ENCODE measurements at places on chromosomes 11 and 22. TPM values are rescaled to one million over a fixed set of nuclear protein-coding genes. Genes with fewer than 3 reads are reported as not detected.

- no peak for DNase-seq
These were observed 14.1 kb downstream of the FRMD8 start for GRCh38 chr11:65400307-65401072.

GLYATL1 gene
- polyA plus RNA-seq: 4.7 TPM

DNA sequence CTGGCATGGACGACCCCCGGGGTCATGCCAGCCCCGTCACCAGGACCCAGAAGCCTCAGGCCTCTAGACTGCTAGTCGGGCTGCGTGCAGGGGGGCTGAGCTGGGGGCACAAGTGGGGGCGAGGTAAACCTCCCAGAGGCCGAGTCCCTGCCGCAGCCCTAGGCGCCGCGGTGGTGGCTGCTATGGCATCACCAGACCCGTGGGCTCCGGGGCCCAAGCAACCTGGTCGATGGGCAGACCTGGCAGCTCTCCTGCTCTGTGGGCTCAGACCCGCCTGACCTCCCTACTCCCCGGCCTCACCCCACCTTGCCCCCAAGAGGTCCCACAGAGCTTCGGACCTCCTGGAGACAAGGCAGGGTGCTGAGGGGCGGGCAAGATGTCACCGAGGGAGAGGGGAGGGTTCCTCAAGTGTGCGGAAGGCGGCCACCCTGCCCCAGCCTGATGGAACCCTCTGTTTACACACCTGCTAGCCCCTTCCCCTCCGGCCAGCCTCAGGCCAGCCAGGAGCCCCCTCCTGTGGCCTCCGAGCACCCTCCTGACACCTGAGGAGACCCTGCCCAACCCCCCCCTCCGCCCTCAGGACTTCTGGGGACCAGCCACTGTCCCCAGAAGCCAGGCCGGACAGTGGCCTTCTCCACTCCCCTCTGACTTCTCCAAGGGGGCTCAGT is 9.4 kb downstream of the IGF2 start:
- DNase-seq: no peak

- no peak for DNase-seq
These were observed 16.6 kb upstream of the ARHGAP8 start for GRCh38 chr22:44735518-44736428.

DNA sequence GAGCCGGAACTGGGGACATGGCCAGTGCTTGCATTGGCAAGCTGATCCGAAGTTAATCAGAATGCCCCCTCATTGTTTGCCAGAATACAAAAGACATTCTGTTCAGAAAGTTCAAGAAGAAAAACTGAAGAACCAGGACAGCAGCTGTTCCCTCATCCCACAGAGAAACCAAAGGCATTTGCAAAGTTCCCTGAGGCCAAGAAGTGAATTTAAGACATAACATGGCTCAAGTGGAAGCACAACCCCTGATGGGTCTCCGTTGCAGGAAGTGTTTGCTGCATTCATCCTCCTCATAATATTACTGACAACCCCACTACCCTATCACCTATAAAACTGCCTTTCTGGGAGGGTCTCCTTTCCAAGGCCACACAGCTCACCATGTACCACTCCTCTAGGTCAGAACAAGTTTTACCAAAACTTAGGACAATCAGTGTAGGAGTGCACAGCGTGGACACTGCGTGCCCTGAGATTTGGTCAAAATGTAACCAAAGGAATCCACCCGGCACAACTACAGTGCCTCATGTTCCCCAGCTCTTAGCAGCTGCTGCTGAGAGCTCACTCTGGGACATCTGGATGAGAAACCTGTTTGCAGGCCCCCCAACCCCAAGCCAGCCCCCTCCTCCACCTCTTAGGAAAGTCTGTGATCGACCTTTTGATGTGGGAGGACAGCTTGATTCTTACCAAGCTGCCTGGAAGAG is 101.6 kb upstream of the AKIP1 start:
- no peak for DNase-seq

MRGPRX4 gene
- not detected for polyA plus RNA-seq

DNA sequence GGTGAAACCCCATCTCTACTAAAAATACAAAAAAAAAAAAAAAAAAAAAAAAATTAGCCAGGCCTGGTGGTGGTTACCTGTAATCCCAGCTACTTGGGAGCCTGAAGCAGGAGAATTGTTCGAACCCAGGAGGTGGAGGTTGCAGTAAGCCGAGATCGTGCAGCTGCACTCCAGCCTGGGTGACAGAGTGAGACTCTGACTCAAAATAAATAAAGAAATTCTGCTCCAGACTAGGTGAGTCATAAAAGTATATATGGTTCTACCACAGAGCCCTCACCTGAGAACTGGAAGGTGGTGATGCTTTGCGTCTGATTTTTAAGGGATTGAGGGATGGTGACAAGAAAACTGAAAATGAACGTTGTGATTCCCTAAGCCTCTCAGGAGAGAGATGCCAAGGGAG is 58.4 kb downstream of the NTM start:
- no peak for DNase-seq

DNA sequence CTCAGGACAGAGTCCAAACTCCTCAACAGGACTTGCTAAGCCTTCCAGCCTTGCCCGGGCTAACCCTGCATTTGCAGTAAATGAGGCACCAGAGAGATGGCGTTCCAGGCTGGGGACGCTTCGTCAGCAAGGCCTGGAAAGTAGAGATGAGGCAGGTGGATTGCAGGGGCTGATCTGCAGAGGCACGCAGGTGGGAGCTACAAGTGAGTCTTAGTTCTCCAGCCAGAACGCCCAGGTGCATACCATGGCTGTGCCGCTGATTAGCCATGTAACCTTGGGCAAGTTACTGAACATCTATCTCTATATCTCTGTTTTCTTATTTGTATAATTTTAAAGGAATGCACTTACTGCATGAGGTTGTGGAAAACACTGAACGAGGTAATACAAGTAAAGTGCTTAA is 52.7 kb upstream of the BARX2 start:
- DNase-seq: no peak

- DNase-seq: no peak
These were observed 6.8 kb downstream of the KMT2A start for GRCh38 chr11:118442908-118443589.

DNA sequence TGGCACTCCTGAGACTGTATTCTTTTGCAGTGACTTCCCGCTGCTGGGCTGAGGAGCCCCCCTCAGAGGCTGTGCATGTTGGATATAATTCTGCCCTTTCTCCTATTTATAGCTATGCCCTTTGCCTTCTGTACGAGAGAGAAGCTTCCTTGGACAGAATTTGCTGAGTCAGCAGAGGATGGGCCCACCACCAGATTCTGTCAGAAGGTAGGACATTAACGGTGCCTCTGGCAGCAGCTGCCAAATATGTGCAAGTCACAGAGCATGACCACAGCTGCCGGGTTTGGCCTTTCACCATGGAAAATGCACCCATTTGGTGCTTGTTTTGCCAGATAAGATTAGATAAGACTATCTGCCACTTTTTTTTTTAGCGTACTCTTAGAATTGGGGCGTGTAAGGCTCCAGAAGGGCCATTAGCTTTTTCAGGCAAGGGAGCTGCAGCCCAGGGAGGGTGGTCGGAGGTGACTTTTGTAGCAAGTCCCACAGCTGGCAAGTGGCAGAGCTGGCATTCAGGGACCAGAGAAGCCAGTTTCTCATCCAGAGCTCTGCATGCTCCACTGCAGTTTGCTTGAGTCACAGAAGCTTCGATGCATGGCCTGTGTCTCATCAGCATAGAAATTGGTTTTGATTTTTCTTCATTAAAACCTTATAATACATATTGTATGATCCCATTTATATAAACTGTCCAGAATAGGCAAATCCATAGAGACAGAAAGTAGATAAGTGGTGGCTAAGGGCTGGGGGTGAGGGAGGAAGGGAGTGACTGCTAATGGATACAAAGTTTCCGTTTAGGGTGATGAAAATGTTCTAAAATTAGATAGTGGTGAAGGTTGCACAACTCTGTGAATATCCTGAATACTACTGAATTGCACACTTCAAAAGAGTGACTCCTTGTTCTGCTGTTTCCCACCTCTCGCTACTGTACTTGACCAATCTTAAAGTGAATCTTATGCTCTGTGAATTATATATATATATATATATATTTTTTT is 15.8 kb downstream of the UPB1 start:
- no peak for DNase-seq

DNA sequence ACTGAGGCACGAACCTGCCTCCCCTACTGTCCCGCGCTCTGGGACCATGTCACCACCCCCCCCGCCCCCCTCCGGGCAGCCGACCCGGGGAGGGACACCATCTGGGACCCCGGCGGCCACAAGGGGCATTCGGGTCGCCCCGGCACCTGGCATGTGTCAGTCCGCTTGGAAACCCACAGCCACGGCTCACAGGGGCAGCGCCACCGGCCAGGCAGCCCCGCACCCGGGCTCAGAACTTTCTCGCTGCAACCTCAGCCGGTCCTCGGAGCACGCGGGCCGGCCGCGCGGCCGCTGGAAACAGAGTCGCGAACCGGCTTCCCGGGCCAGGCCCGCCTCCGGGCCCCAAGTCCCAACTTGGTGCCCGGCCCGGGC is 159.9 kb upstream of the GRK3 start:
- no peak for DNase-seq

GLYAT gene
- not detected for polyA plus RNA-seq

GRCh38 chr11:86068138-86068871 is 579 bp downstream of the PICALM start:
- DNase-seq: peak; percentile 53

GRCh38 chr11:116166573-116167465 is 606.0 kb downstream of the BUD13 start:
- no peak for DNase-seq

DNA sequence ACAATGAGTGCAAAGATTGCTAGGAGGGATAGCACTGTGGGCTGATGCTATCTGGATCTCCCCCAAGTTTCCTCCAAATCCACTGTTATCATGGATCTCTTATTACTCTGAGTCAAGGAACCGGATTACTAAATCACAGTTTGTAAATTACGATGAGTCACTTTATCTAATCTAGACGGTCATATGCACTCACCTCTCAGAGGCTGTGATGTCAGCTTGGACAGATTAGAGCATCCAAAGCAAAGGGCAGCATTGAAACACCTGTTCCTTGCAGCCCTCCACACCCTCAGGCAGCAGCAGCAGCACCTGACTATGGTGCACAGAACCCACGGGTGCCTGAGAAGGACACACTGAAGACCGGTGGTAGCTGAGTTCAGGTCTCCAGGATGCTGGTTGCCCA is 14.0 kb upstream of the POU2AF1 start:
- DNase-seq: no peak

PRR5L gene
- polyA plus RNA-seq: 11.8 TPM

PHLDA2 gene
- not detected for polyA plus RNA-seq

DNA sequence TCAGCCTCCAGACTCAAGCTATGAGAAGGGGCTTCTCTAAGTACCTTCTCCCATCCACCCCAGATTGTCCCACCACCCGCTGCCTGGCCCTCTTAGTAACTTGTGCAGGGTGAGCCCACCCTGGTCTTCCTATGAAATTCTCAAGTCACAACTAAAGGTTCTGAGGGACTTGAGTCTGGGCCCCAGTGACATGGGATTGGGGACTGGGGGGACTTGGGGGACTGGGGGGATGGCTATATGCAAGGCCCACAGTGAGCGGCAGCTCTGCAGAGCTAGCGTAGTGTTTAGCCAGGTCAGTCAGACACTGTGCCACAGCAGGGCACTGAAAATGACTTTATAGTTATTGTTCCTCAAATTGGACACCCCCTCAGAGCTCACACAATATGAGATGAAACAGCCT is 622.3 kb upstream of the CADM1 start:
- no peak for DNase-seq

DNA sequence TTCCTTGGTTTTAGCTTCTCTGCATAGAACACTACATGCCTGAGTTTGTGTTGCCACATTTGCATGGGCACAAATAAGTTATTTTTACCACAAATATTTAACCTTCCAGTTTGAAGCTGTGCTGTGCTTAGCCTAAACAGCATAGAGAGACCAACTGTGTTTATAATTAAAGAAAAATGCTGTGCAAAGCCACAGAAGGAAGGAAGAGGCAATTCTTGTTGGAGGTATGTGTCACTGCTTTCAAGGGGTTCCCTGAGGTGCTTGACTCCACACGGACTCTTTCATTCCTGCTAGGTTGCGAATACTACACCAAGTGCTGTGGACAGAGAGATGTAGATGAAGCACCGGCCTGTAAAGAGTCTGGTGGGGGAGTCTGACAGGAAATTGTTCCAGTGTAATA is 47.6 kb upstream of the OLFML1 start:
- no peak for DNase-seq

- no peak for DNase-seq
These were observed 32.1 kb downstream of the GRAMD4 start for GRCh38 chr22:46652081-46652846.

DNA sequence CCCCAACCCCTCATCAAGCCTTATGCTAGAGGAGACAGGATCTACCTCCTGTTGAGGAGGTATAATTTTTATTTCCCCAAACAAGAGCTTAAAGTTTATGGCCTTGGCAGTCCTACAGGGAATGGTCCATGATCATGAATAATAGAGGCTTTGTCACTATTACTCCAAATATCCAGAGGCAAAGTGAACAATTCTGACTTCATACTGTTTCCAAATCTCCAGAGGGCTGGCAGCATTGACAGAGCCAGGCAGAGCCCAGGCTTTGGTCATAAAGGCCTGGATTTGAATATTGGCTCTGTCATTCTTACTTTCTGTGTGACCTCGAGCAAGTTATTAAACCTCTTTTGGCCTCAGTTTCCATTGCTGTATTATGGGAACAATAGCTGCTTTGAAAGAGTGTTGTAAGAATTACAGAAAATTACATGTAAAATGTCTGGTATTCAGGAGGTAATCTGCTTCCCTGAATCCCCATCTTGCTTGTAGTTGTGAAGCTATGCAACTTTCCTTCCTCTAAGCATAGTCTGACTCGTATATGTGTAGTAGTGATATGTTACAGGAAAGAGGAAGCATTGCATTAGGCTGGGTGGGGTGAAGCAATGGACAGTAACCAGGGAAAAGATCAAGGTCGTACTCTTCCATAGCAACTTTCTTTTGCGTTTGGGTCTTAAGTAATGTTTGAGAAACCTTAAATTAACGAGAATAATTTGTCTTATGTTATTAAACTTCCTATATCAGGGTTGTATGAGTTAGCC is 88.8 kb downstream of the CD44 start:
- no peak for DNase-seq

DNA sequence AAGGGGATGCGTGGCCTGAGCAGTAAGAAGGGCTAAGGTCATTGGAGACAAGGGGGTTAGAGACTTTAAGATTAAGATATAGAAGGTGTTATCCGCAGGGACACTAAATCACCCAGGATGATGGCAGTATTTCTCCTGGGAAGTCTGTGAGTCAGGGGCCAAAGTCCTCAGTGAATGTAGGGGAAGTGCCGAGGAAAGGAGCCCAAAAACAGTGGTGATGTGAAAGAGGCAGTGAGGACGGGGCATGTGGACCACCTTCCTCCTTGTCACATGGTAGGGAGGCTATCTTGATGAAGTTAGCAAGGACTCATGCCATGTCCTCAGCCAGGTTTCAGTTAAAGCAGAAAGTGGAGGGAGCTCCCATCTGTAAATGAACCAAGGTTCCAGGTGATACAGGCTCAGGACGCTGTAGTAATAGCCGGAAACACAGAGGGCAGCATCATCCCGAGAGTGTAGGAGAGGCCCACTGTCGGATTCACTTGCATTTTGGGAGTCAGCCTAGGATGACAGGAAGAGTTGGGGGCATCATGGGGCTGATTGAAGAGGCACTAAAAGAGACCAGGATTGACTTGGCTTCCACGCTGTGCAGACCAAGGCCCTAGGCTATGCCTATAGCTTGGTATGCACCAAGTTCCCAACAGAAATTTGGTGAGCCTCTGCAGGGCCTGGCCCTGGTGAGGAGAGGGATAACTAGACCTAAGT is 33.5 kb downstream of the WEE1 start:
- no peak for DNase-seq

NXPE1 gene
- polyA plus RNA-seq: not detected
